Renal pelvis (tissue), 12 donors: ENCODE measurements at places on chromosomes 13 and 19. TPM values are rescaled to one million over a fixed set of nuclear protein-coding genes. Genes with fewer than 3 reads are reported as not detected.

- DNase-seq: peak; percentile 43
Measured at GRCh38 chr19:41265395-41266153, 1.4 kb downstream of the HNRNPUL1 start.

DNA sequence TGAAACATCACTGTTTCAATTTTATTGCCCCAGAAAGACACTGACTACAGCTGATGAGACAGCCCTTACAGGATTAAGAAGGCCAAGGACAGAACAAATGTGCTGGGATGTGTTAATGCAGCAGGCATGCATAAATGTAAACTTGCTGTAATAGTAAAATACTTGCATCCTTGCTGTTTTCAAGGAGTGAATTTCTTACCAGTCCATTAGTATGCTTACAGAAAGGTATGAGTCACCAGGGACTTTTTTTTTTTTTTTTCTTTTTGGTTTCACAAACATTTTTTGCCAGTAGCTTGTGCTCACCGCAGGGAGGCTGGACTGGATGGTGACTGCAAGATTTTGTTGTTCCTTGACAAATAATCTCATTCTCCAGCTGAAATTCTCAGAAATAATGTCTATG lies 55.1 kb downstream of the GPR180 start:
- DNase-seq: no peak

- no peak for DNase-seq
Measured at GRCh38 chr13:106152047-106152446, 383.4 kb downstream of the EFNB2 start.

DNA sequence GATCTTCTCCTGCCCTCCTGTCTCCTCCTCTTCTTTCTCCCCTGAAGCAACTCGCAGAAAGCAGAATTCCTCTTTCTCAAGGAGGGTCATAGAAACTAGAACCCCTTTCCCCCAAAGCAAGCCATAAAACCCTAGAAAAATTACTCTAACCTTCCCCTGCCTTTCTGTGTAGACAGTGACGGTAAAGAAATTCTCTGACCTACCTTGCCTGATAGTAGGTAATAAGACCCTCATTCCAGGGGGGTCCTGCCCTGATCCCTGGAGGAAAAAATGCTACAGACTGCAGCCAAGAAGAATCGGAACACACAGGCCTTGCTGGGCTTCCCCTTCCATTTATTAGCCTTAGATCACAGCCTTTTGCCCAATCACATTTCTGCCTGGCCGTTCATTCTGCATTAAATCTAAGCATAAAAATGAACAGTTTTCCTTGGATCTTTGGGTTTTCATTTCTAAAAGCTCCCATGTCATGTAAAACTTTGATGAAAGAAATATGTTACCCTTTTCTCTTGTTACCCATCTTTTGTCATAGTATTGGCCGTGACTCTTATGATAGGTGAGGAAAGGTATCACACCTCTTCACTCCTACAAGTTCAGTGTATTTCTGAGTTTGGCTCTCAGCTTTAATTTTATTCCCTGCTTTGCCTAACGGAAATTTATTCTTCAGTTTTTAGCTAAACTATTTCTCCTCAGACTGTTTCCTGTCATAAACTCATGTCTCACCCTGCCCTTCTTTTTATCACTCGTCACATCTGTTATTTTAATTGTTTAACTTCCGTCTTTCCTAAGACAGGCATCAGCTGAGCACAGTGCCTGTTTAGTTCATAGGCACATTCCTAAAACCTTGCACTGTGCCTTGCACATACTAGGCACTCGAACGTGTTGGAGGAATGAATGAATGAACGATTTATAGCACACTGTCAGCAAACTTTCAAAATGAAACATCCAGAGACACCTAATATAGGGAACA lies 20.4 kb upstream of the CPB2 start:
- peak; percentile 21 for DNase-seq

DNA sequence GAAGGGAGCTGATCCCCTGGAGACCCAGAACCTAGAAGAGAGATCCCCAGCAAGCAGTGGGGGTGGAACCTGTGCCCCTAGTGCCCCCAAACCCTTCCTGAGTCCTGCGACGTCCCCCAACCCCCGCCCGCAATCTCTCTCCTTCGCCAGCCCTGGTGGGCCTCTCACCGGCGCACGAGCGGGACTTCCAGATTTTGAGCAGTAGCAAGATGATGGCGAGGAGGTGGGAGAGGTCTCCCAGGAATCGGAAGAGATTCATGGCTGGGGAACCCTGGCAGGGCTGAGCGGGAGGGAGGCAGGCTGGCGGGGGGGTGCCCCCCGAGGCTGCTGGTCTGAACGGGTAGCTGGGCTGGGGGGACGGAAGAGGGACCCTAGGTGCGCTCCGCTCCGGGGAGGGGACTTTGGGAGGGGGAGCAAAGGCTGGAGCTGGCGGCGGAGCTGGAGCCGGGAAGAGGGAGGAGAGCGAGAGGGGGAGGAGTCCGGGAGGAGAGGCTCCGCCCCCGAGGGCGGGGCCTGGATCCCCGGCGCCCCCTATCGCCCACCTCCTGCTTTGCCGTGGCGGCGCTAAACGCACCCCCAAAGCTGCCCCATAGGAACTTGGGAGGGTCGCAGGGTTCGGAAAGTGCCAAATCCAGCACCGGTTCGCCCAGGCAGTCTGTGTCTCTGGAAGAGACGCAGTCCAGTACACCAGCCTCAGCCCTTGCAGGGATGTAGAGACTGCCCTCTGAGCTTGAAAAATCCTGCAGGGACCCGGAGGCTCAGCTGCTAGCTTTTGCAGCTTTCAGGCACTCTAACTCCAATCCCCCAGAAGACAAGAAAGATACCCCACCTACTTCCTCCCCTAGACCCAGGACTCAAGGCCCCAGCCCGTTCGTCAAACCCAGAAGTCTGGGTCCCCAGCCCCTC lies at the start of gene KDELR1:
Gene KDELR1, minus strand, starts transcription at position 452 of the 906 bp plus-strand sequence. Its CDS starts 193 bp downstream, at position 259.
- DNase-seq: peak; percentile 78

GRCh38 chr19:23118400-23118799 lies 1.6 kb downstream of the ZNF730 start:
- DNase-seq: no peak

- no peak for DNase-seq
Measured at GRCh38 chr13:109572389-109572788, 214.0 kb downstream of the IRS2 start.

- DNase-seq: no peak
Measured at GRCh38 chr13:47420568-47420967, 523.7 kb upstream of the HTR2A start.

The ZNF525 gene
- 10.8 TPM for polyA plus RNA-seq

The ZNF724 gene
- polyA plus RNA-seq: 5.0 TPM

The CYP2A7 gene
- polyA plus RNA-seq: 0.27 TPM

The FCGBP gene
- 9.4 TPM for polyA plus RNA-seq

The PSMC4 gene
- 97.1 TPM for polyA plus RNA-seq
